Liver (tissue), 10 donors: ENCODE measurements at places on chromosomes 6 and 20. TPM values are rescaled to one million over a fixed set of nuclear protein-coding genes. Genes with fewer than 3 reads are reported as not detected.

Gene CENPQ
- total RNA-seq: 0.92 TPM

Gene CALHM4
- not detected for total RNA-seq

DNA sequence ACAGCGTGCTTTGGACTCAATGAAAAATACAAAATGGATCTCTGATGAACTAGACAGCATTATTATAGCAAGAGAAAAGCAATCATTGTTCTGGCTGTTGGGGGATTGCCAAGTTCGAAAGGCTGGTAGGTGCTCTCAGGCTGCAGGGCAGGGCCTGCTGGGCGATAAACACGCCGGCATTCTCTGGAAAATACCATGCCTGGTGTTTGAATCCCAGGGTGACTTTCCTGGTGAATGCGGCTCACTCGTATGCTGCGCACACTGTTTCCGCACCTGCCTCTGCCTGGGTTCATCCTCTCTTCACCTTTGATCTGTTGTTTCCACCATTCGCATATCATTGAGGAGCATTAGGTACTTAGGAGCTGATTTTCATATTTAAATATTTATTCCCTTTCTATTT lies 37.4 kb downstream of the GCNT2 start:
- H3K27ac ChIP-seq: no peak overlapping the region
- H3K36me3 ChIP-seq: no peaks in the 10 kb centered on the region
- no peak for DNase-seq
- no peaks in the 10 kb centered on the region for H3K27me3 ChIP-seq
- H3K4me3 ChIP-seq: no peak overlapping the region
- peaks cover 29% of the 10 kb centered on the region for H3K4me1 ChIP-seq

- no peak overlapping the region for H3K4me3 ChIP-seq
- H3K4me1 ChIP-seq: peaks cover 25% of the 10 kb centered on the region
- peaks cover 13% of the 10 kb centered on the region for H3K27me3 ChIP-seq
- H3K36me3 ChIP-seq: no peaks in the 10 kb centered on the region
Measured at GRCh38 chr20:63178446-63178820, 37.5 kb downstream of the YTHDF1 start.
